Adrenal gland (tissue), 19 donors: ENCODE measurements at places on chromosomes 4 and X. TPM values are rescaled to one million over a fixed set of nuclear protein-coding genes. Genes with fewer than 3 reads are reported as not detected.

DNA sequence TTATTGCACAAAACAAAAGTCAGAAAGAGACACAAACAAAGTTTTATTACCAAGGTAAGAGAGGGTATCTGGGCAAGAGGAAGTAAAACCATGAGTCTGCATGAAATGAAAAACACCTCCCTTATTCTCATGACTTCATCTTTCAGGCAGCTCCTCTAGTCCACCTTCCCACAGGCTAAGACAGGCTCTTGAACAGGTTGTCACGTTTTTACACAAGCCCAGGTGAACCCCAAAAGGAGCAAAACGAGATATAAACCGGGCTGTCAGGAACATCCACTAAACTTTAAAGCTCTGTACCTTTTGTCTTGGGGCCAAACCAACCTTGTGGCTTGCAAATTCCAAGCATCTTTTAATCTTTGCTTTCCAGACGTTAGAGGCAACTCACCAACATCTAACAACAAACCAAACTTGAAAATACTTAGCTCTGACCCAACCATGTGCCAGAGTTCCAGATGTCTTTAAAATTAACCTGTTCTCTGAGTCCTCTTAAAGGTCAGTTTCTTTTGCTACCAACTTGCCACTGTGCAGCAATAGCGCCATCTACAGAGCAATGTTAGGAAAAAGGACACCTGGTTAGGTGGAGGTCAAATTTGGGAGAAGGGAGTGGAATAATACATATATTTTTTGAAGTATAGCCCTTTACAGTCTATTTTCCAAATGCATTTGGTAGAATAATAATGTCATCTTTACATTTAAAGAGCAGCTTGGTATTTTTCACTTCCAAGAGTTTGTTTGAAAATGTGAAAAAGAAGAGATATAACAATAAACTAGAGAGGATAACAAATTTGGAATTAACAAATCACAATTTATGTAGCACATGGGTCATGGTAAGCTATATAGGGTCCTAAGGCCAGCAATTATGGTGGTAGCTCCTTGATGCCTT, 73.1 kb downstream of the QRFPR start:
- no peaks in the 10 kb centered on the region for H3K4me1 ChIP-seq
- H3K27ac ChIP-seq = no peak overlapping the region
- no peak overlapping the region for H3K4me3 ChIP-seq
- no peaks in the 10 kb centered on the region for H3K36me3 ChIP-seq
- DNase-seq = peak; percentile 18
- no peaks in the 10 kb centered on the region for H3K27me3 ChIP-seq

- no peaks in the 10 kb centered on the region for H3K36me3 ChIP-seq
- H3K27me3 ChIP-seq = no peaks in the 10 kb centered on the region
- no peak overlapping the region for H3K4me3 ChIP-seq
Observed at GRCh38 chr4:107468812-107469211, 251.2 kb downstream of the PAPSS1 start.

GRCh38 chr4:96009427-96010119, 169.7 kb downstream of the PDHA2 start:
- no peak for DNase-seq
- no peaks in the 10 kb centered on the region for H3K36me3 ChIP-seq
- no peaks in the 10 kb centered on the region for H3K4me1 ChIP-seq
- no peak overlapping the region for H3K4me3 ChIP-seq

DNA sequence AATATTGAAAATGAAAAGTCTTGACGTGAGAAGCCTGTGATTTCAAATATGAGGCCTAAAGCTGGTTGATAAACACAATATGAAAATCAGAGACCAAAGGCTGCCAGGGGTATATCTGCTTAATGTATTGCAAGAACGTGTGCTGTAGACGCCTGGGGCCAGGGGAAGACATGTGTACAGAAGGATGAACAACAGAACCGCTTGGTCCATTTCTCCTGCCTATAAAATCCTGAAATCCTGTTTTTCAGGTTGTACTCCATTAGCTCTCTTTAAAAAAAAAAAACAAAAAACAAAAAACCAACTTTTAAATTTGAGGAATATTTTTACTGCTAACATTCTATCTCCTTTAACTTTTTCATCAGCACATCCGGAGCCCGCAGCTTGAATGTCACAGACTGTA, 109.2 kb downstream of the STOX2 start:
- H3K4me3 ChIP-seq = no peak overlapping the region
- H3K4me1 ChIP-seq = no peaks in the 10 kb centered on the region
- no peak for DNase-seq
- no peak overlapping the region for H3K27ac ChIP-seq
- peaks cover 6% of the 10 kb centered on the region for H3K36me3 ChIP-seq

DNA sequence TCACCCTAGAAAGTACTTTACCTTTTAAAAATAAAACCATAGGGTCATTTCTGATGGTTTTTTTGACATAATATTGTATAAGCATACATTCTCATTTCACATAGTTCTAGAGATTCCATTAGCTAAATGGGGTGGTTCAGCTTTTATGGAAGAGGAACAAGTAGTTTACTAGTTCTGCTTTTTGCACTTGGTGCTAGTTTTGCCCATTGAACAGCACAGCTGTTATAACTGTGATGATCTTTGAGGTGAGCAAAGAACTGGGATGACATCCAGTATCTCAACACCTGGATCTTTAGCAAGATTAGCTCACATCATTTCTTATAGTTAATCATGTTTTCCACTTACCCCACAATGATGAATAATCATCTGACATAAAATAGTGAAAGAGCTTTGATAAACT, 40.9 kb downstream of the MOB1B start:
- H3K27ac ChIP-seq = no peak overlapping the region
- H3K27me3 ChIP-seq = no peaks in the 10 kb centered on the region
- no peaks in the 10 kb centered on the region for H3K4me1 ChIP-seq
- DNase-seq = no peak
- H3K4me3 ChIP-seq = no peak overlapping the region

GRCh38 chr4:99885063-99885664, 9.1 kb downstream of the LAMTOR3 start:
- peaks cover 15% of the 10 kb centered on the region for H3K4me1 ChIP-seq
- no peaks in the 10 kb centered on the region for H3K27me3 ChIP-seq
- DNase-seq = no peak
- no peak overlapping the region for H3K27ac ChIP-seq

DNA sequence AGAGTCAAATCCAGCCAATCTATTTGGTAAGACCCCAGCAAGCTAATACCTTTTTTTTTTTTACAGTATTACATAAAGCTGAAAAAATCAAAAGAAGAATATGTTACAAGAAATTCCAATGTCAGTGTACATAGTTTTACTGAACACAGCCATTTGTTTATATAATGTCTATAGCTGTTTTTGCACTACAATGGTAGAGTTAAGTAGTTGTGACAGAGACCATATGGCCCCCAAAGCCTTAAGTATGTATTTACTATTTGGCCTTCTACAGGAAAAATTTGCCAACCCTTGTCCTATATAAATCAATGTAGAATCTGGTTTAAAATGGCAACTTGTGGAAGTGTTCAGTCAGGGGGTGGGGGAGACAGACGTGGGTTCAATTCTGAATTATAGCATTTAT, 60.7 kb downstream of the ANTXR2 start:
- H3K4me1 ChIP-seq = peaks cover 18% of the 10 kb centered on the region
- H3K27me3 ChIP-seq = no peaks in the 10 kb centered on the region
- H3K4me3 ChIP-seq = no peak overlapping the region
- DNase-seq = no peak
- H3K27ac ChIP-seq = peak overlapping the region; percentile 57

- H3K4me3 ChIP-seq = no peak overlapping the region
- H3K4me1 ChIP-seq = no peaks in the 10 kb centered on the region
- H3K27ac ChIP-seq = no peak overlapping the region
- no peaks in the 10 kb centered on the region for H3K36me3 ChIP-seq
- DNase-seq = no peak
Observed at GRCh38 chr4:6011686-6012085, 6.5 kb downstream of the C4orf50 start.

DNA sequence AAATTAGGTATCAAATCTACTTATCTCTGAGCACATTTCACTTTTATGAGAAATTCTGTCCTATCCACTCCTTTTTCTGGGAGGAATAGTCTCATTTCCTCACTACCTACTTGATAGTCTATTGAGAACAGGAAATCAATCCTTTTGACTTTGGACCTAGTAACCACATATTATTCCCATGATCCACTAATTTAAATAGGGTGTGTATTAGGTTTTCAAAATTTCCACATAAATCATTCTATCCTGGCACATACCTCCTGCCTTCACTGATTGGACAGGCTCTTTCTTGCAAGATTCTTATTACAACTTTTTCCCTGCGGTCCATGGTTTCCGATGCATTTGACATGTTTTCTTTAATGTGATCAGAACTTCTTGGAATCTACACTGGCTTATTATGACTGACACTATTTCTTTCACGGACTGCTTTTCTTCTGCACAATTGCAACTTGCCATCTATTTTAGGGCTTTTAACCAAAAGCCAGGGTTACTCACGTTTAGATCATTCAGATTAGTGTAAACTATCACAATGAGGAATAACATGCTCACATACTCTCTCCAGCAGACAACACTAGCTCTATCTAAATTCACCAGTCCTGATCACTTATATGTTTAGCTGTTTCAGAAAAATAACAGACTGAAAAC, 419.9 kb upstream of the SLIT2 start:
- no peak overlapping the region for H3K27ac ChIP-seq
- H3K4me3 ChIP-seq = no peak overlapping the region
- H3K36me3 ChIP-seq = no peaks in the 10 kb centered on the region
- DNase-seq = no peak
- no peaks in the 10 kb centered on the region for H3K27me3 ChIP-seq
- no peaks in the 10 kb centered on the region for H3K4me1 ChIP-seq

- no peak overlapping the region for H3K27ac ChIP-seq
- no peak overlapping the region for H3K4me3 ChIP-seq
- H3K27me3 ChIP-seq = no peaks in the 10 kb centered on the region
Observed at GRCh38 chr4:48175806-48176205, 41.8 kb upstream of the TXK start.

- no peaks in the 10 kb centered on the region for H3K36me3 ChIP-seq
- no peaks in the 10 kb centered on the region for H3K27me3 ChIP-seq
- H3K4me1 ChIP-seq = peaks cover 17% of the 10 kb centered on the region
- DNase-seq = no peak
- H3K4me3 ChIP-seq = no peak overlapping the region
- H3K27ac ChIP-seq = peak overlapping the region; percentile 71
Observed at GRCh38 chrX:46582966-46583365, 9.4 kb downstream of the CHST7 start.

- no peak overlapping the region for H3K4me3 ChIP-seq
- H3K4me1 ChIP-seq = no peaks in the 10 kb centered on the region
- no peaks in the 10 kb centered on the region for H3K27me3 ChIP-seq
- H3K36me3 ChIP-seq = no peaks in the 10 kb centered on the region
Observed at GRCh38 chr4:38574559-38575333, 89.3 kb upstream of the KLF3 start.

- H3K4me1 ChIP-seq = peaks cover 10% of the 10 kb centered on the region
- H3K4me3 ChIP-seq = no peak overlapping the region
- no peaks in the 10 kb centered on the region for H3K36me3 ChIP-seq
- H3K27ac ChIP-seq = peak overlapping the region; percentile 69
Observed at GRCh38 chrX:40131654-40132337, 34.0 kb upstream of the BCOR start.

- H3K27ac ChIP-seq = no peak overlapping the region
- DNase-seq = no peak
- no peaks in the 10 kb centered on the region for H3K27me3 ChIP-seq
Observed at GRCh38 chrX:18855919-18856644, 127.8 kb downstream of the PHKA2 start.

DNA sequence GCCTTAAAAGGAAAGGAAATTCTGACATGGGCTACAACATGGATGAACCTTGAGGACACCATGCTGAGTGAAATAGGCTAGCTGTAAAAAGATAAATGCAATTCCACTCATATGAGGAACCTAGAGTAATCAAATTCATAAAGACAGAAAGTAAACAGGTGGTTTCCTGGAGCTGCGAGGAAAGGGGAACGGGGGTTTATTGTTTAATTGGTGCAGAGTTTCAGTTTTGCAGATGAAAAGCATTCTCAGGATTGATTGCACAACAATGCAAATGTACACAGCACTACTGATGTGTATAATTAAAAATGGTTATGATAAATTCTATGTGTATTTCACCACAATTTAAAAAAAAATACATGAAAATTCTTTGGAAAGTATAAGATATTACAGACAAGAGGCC, 24.0 kb downstream of the PLRG1 start:
- H3K4me3 ChIP-seq = no peak overlapping the region
- no peak overlapping the region for H3K27ac ChIP-seq
- no peaks in the 10 kb centered on the region for H3K27me3 ChIP-seq
- no peaks in the 10 kb centered on the region for H3K4me1 ChIP-seq
- H3K36me3 ChIP-seq = no peaks in the 10 kb centered on the region
- DNase-seq = no peak

USP27X gene
- total RNA-seq = 3.7 TPM

IGSF1 gene
- 2.2 TPM for total RNA-seq

KCTD8 gene
- total RNA-seq = 0.61 TPM

GABRG1 gene
- not detected for total RNA-seq
